ENCODE measurements at places on chromosomes 1 and 21.
A peak's percentile ranks its signal among the peaks of the same experiment; 100 is the strongest.

DNA sequence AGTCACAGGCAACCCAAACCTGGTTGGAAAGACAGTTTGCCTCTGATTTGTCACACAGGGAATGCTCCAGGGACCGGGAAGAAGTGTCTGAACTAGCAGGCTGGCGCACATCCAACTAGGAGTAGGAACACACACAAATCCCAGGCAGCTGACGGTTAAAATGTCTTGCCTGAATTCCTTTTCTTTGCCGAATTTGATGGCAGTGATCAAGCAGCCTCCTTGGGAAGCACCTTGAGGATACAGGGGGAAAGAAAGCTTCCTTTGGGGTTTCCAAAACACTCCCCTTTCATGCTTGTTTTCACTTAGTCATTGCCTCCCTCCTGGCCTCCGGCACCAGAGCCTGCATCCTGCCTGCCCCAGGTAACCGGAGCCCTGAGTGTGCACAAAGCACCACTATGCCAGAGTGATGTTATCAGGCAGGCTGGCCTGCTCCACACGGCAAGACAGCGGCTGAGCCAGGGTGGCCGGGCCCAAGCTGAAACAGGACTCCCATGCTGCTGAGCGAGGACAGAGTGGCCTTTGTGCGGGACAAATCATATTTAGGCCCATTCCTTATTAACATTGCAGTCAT, 193.8 kb downstream of the LMX1A start:
- DNase-seq, result no peak

DNA sequence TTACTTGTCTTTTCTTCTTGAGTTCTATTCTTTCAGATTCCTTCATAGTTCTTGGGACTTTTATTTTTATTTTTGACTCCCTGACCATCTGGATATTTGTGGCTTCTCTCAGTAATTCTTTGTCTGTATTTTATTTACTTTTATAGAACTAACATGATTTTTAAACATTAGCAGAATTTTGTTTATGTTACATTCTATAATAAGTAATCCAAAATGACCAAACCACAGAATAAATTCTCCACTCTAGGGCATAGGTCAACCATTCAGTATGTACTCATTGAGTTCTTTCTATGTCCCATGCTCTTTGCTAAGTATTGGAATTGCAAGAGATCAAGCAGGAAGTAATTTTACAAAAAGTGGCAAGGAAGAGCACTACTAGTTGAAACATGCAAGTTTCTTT, 969.0 kb downstream of the TTLL7 start:
- DNase-seq, result no peak

GRCh38 chr1:33736496-33736895, 127.4 kb upstream of the HMGB4 start:
- no peak for DNase-seq

DNA sequence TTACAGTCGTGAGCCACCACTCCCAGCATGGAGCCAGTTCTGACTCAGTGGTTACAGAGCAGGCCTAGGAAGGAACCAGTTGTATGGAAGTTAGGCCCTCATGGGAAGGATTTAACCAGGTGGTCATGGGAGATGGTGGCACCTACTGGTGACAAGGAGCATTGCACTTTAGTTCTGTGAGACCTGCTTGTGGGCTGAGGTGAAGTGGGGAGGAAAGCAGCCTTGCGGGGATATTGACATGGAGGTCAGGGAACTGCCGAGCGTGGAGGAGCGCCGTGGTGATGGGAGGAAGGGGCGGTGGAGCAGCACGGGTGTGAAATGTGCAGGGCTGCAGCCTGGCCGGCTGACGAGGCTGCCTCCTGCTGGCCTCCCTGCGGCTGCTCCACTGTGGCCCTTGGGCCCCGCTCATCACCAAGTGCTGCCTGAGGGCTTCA, 100.4 kb downstream of the GALNT2 start:
- peak; percentile 20 for DNase-seq

GRCh38 chr1:24992761-24993211, 62.7 kb upstream of the RUNX3 start:
- DNase-seq, result no peak
